ENCODE measurements at places on chromosomes 12 and 14.

GRCh38 chr12:104734541-104735095 is 223.5 kb downstream of the SLC41A2 start:
- DNase-seq, result no peak

GRCh38 chr14:79783041-79783440 is 428.3 kb downstream of the DIO2 start:
- no peak for DNase-seq

DNA sequence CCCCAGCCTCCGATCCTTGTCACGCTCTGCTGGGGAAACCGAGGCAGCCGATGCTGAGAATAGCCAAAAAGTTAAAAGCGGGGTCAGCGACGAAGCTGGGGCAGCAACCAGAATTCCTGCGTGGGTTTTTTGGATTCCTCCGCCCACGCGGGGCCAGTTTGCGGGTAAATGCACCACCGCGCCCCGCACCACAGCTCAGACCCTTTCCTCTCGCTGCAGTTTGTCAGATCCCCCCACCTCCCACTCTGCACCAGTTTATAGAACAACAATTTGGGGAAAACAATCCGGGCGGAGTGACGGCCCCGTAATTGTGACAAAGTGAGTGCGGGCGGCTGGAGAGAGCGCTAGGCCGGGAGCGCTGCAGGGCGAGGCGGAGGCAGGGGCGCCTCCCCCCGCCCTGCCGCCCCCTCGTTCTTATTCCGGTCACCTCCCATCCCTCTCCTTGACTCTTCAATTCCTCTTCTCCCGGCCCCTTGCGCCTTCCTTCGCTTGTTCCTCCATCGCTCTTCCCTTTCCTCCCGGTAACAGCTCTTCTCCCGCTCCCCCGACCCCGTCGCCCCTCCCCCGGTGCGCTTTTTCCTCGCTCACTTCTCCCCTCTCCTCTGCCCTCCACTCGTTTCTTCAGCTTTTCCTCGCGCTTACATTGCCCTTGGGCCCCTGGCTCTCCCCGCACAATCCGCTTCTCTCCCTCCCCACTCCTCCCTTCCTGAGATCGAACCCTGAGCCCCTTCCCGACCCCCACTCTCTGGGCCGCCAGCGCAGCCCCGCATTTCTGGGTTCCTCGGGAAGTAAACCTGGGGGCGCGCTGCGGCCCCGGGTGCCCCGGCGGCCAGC is 646 bp upstream of the DNAJC22 start:
- no peak for DNase-seq

- no peak for DNase-seq
These were observed 34.8 kb upstream of the CD9 start for GRCh38 chr12:6165395-6165794.

- DNase-seq, result no peak
These were observed 358.4 kb downstream of the DPF3 start for GRCh38 chr14:72535485-72535884.

- no peak for DNase-seq
These were observed 20.5 kb downstream of the TTC7B start for GRCh38 chr14:90795744-90796143.

- no peak for DNase-seq
These were observed 4.0 kb downstream of the STX2 start for GRCh38 chr12:130835011-130835410.

GRCh38 chr14:75246546-75247285 is 31.9 kb upstream of the FOS start:
- no peak for DNase-seq

DNA sequence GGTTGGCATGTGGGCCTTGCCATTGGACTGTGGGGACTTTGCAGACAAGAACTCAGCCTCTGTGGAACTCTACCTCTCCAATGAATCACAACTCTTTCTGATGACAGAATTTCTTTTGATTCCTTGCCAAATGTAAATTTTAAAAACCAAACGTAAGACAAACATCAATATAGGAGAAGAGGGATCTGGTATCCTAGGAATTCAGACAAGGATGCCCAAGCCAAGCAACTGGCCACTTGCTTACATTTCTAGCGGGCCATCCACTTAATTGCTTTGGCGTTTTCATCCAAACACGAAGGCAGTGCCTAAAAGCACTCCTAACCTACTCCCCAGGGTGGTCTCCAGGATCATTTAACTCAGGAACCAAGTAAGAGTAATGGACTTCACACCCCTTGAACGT is 23.4 kb upstream of the RAB35 start:
- DNase-seq, result no peak

DNA sequence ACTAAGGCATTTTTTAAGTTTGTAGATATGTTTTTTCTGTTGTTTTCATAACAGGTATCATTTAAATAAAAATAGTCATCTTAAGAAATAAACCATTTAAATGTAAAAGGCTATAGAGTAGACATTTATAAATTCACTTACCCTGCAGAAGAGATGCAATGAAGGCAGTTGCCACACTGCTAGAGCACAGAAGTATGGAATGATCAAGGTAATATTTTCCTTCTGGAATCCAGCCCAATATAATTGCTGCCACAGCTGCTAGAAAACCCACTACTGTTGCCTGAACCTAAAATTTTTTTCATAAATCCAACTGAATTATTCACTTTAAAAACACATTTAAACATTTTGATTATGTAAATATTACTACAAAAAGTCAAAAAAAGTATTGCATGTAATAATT is 69.2 kb downstream of the SLC41A2 start:
- DNase-seq, result no peak

DNA sequence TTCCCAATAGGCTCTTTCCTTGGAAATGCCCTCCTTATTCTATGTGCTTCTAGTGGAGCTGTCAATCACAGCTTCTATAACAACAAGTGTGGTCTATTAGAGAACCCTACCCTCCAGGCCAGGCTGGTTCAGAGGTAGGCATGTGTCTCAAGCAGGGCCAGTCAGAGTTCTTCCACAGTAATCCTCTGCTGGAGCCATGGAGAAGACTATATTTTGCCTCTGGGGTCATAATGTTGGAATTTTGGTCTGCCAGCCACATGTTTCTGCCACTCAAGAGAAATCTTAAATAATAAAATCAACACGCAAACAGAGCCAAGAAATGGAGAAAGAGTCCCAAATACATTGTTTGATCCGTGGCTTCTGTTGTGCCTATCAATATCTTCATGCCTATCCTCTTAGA is 23.8 kb upstream of the FICD start:
- no peak for DNase-seq

DNA sequence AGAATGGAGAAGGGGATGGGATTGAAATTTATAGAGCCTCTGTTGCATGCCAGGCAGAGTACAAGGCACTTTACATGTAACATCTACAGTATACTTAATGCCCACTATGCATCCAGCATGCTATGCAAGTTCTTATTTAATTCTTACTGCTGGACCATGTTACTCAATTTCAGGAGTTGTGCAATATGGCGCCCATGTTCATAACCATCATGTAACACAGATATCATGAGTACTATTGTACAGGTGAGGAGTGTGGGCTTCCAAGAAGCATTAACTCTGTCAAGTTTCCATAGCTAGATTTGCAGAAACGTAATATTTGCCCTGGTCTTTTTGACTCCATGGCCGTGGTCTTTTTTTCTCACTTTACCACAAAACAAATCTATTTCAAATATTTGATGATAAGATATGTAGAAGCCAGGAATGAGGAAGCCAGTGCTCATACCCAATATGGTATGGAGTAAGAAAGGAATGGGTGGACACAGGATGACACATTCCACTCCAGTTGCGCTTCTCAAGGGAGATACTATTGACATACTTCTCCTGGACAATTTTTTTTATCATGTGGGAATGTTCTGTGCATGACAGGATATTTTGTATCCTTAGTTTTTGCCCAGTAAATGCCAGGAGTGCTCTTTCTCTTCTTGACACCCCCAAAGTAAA is 191.8 kb downstream of the C12orf75 start:
- DNase-seq, result no peak

GRCh38 chr14:103346286-103346685 is 12.2 kb downstream of the EIF5 start:
- DNase-seq, result no peak

DNA sequence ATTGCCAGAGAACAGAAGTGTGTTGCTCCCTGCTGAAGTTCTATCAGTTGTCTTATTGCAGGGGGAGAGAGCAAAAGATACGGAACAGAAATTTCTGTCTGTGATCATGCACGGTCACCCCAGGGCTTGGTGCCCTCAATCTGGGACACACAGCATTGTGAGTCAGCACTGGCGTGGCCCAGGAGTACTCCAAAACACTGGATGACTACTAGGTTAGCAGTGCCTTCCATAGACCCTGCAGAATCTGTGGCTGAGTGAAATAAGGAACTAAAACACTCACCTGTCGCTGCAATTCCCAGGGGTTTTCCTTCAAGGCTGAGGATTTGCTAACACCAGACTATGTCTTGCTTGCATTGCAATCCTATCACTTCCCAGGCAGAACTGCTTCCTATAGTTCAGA is 165.5 kb downstream of the ANO6 start:
- no peak for DNase-seq

DNA sequence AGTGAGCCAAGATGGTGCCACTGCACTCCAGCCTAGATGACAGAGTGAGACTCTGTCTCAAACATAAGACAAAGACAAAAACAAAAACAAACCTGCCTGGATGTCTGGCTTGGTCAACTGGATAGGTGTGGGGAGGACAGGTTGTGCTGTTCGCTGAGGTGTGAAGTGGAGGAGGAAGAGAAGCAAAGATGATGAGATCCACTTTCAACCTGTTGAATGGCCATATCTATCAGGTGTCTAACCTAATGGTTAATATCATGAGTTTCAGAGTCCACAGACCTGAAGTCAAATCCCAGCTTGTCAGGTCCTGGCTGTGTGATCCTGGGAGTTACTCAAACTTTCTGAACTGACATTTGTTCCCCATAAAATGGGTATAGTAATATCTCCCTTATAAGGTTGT is 9.7 kb upstream of the CCDC177 start:
- DNase-seq, result no peak

DNA sequence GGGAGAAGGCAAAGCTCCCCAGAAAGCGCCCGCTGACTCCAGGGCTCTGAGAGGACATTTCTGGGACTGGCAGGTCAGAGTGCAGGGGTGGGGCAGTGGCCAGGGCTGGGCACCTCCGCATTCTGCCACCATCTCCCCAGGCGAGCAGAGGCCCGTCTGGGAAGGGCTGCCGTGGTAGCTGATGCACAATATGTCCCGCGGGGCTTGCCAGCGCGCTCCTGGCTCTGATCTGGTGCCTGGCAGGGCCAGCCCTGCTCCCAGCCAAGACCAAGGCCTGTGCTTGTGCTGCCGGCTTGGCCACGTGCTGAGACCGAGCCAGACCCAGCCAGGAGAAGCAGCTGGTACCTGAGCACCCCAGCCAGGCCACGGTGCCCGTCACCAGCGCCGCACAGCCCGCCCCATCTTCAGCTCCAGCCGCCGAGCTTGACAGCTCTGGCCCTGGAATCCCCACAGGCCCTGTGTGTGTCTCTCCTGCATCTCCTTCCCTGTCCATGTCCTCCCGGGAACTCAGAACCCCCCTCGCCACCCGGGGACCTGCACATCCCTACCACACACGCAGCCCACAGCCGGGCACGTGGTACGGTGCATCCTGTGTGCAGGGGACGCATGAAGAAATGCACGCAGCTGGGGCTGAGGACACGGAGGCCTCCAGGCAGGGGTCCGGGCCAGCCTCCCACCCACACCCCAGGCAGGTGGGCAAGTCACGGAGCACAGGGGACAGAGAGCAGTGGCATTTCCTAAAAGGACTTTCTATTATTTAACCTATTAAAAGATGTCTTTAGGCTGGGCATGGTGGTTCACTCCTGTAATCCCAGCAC is 68.6 kb upstream of the C14orf180 start:
- no peak for DNase-seq

DNA sequence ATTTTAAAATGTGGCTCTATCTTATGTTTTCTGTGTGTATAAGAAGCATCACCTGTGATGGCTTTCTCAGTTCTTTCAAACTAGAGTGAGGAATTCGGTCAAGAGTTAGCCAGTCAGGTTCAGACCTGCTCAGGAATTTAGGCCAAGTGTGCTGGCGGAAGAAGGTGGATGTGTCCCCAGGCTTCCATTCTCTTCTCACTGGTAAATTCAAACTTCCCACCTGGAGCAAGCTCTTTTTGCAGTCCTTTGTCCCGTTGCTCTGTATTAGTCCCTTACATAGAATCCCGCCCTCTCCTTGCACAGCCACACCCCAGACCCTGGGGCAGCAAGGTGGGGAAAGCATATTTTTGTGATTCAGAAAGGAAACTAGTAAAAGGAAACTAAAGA is 124.7 kb upstream of the PWP1 start:
- DNase-seq, result no peak

DNA sequence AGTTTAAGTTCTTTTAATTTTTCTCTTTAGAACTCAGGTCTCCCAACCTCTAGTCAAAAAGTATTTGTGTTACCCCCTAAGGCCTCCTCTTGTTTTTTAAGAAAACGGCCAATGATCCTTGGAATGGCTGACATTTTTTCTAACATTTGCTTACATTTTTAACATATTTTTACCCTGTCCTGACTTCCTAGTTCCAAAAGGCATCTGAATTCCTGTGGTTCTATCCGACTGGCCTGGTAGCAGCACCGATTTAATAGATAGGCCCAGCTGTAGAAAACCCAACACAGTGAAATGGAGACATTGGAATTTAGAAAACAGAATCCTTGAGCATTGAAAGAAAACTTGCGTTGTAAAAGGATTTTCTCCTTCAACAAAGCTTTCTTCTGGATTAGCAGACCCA is 134.7 kb upstream of the GSC start:
- no peak for DNase-seq

DNA sequence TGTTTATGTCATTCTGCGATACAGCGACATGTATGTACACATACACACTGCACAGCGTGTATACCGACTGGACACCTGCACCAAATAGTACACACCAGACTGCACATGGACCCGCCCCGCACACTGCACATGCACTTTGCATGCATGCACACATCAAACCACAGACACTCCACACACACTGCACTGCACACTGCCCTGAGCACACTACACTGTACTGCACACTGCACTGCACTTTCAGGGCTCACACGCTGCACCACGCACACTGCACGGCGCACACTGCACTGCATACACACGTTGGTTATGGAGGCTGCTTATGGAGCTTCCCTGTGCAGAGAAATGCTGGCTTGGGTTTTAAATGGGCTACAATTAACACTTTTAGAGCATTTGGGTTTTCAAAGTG is 1.6 kb downstream of the PAPLN start:
- no peak for DNase-seq

- DNase-seq, result no peak
These were observed 423.4 kb downstream of the ZFP36L1 start for GRCh38 chr14:68369281-68370056.

GRCh38 chr14:76782115-76782884 is 21.0 kb downstream of the VASH1 start:
- DNase-seq, result no peak

GRCh38 chr12:29750131-29750927 is 33.4 kb downstream of the TMTC1 start:
- DNase-seq, result no peak

DNA sequence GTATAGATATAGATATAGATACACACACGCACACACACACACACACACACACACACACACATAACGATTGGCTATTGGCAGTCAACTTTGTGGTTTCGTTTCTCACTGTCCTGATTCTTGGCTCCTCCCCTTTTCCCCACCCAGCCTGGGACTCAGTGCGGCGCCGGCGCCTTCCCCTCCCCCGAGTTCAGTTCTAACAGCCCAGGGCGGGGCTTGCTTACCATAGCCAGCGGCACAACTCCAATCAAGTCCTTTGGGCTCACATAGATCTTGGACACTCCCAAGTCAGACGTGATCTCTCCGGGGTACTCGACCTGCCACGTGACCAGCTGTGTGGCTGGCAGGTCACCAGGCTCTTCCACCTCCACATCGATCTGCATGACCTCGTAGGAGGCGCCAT is 484.1 kb downstream of the GLT1D1 start:
- DNase-seq, result no peak

All from activated CD4-positive, alpha-beta T cell treated with anti-CD3 and anti-CD28 coated beads for 4 hours (primary cell).